ENCODE measurements at places on chromosomes 3 and 15. TPM values are rescaled to one million over a fixed set of nuclear protein-coding genes. Genes with fewer than 3 reads are reported as not detected.

DNA sequence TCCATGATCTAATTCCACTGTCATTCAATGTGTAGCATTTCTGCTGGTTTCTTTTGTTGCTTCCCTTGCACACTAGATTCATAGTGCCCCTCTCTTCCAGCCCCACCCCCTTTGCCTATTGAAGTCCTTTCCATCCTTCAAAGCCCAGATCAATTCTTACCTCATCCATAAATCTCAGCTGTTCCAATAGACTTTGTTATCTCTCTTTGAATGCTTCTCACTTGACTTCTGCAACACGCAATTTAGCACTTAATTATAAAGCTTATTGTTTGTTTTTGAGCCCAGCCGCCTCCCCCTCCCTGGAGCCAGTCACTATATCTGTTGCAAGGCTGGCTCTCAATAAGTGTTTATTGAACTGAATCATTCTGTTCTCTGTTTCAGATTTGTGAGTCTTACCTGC, 174.6 kb upstream of the TBL1XR1 start:
- H3K4me1 ChIP-seq = peaks cover 4% of the 10 kb centered on the region
- no peak overlapping the region for H3K27ac ChIP-seq
- no peak overlapping the region for H3K4me3 ChIP-seq
- H3K27me3 ChIP-seq = no peaks in the 10 kb centered on the region

DNA sequence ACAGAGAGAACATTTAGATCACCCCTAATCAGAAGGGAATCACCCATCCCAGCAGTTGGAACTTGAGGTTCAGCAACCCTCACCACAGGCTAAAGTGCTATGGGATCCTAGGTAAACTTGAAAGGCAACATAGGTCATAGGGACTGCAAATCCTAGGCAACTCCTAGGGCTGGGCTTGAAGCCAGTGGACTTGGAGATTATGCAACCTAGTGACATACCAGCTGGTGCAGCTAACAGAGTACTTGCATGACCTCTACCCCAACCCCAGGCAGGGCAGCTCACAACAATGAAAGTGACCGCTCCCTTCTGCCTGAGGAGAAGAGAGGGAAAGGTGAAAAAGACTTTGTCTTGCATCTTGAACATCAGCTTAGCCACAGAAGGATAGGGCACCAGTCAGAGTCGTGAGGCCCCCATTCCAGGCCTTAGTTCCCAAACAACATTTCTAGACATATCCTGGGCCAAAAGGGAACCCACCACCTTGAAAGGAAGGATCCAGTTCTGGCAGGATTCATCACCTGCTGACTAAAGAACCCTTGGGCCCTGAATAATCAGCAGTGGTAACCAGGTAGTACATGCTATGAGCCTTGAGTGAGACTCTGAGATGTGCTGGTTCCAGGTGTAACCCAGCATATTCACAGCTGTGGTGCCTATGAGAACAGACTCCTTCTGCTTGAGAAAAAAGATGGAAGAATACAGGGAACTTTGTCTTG, 37.6 kb upstream of the FBN1 start:
- no peak overlapping the region for H3K4me3 ChIP-seq
- peaks cover 4% of the 10 kb centered on the region for H3K36me3 ChIP-seq
- no peak overlapping the region for H3K27ac ChIP-seq

DNA sequence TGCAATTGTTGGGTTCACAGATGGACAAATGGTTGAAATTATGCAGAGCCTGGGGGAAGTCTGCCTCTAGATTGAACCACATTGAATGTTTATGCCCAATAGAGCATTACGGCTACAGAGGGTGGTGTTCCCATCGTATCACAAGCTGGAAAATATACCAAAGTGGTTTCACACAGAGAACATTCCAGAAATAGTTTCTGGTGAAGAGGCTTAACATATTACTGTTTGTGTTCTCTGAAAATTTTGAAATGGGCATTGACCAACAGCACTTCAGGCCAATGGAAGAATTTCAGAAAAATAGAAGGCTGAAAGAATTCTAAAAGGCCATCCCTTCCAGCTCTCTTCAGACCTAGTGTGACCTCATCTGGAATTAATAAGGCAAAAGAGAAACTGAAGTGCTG, 203.9 kb downstream of the NEK10 start:
- no peaks in the 10 kb centered on the region for H3K4me1 ChIP-seq
- no peak overlapping the region for H3K27ac ChIP-seq
- H3K36me3 ChIP-seq = no peaks in the 10 kb centered on the region
- no peaks in the 10 kb centered on the region for H3K27me3 ChIP-seq
- no peak overlapping the region for H3K4me3 ChIP-seq

- no peak overlapping the region for H3K4me3 ChIP-seq
- DNase-seq = no peak
- H3K27me3 ChIP-seq = no peaks in the 10 kb centered on the region
- H3K27ac ChIP-seq = no peak overlapping the region
Measured at GRCh38 chr3:4322635-4323034, 19.5 kb downstream of the SETMAR start.

DNA sequence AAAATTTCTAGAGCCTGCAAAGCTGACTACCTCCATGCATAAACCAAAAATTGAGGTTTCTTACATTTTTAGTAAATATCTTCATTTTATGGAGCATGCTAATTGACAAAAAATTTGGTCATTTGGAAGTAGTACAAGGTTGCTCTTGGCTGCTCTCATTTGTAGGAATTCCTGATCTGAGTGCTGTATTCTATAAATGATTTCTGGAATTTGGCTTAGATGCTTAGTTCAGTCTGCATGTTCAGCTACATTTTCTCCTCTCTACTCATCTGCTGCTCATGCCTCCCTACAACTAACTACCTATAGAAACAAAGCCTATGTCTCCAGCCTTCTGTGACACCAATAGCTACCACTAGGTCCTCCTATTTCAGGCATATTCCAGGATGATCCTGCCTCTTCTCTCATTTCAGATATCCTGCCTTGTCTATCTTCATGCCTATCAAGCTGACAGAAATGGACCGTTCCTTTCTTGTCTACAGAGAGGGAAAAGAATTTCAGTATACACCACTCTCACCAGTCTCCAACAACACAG, 901.1 kb downstream of the TBL1XR1 start:
- H3K4me3 ChIP-seq = no peak overlapping the region
- H3K36me3 ChIP-seq = no peaks in the 10 kb centered on the region
- H3K27me3 ChIP-seq = no peaks in the 10 kb centered on the region
- no peak overlapping the region for H3K27ac ChIP-seq
- no peaks in the 10 kb centered on the region for H3K4me1 ChIP-seq

DNA sequence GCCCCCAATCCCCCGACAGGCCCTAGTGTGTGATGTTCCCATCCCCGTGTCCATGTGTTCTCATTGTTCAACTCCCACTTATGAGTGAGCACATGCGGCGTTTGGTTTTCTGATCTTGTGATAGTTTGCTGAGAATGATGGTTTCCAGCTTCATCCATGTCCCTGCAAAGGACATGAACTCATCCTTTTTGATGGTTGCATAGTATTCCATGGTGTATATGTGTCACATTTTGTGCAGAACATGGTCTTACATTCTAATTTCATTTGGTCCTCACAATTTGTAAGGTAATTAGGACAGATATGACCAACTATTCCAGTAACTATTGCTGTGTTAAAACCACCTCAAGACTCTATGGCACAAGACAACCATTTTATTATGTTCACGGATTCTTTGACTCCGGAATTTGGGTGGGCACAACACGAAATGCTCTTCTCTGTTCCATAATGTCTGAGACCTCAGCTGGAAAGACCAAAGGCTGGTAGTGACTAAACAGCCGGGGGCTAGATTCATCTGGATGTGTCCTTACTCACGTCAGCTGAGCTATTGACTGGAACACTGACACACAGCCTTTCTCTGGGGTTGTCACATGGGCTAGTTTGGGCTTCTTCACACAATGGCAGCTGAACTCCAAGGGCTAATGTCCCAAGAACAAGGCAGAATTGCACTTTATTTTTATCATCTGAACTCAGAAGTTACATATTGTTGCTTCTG, 13.6 kb upstream of the GLCE start:
- H3K36me3 ChIP-seq = no peaks in the 10 kb centered on the region
- no peak for DNase-seq
- no peak overlapping the region for H3K27ac ChIP-seq
- peaks cover 68% of the 10 kb centered on the region for H3K27me3 ChIP-seq
- no peak overlapping the region for H3K4me3 ChIP-seq
- H3K4me1 ChIP-seq = no peaks in the 10 kb centered on the region

GRCh38 chr3:127589600-127590281, 792 bp downstream of the TPRA1 start:
- H3K27me3 ChIP-seq = no peaks in the 10 kb centered on the region
- peak overlapping the region; percentile 70 for H3K27ac ChIP-seq
- DNase-seq = peak; percentile 23
- H3K36me3 ChIP-seq = no peaks in the 10 kb centered on the region
- H3K4me3 ChIP-seq = peak overlapping the region; percentile 91

DNA sequence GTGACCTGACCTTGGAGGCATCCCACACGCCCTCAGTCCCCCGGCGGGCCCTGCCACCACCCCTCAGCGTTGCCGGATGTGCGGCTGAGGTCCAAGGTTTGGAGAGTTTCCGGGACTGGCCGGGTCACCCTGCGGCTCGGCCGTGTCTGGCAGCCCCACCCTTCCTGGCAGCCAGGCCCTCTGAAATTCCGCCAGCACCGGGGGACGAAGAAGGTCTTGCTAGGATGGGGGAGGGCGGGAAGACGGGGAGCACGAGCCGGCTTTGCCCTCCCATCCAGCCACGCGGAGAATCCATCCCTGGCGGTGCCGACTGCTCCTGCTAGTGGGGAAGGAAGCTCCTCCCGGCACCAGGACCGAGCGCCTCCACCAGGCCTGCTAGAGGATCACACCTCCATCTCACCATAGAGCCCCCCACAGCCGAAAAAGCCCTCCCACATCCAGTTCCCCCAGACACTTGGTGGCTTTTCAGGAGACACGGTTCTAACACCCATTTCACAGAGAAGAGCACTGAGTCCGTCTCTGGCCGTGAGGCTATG, 81.5 kb downstream of the CPN2 start:
- peaks cover 7% of the 10 kb centered on the region for H3K27me3 ChIP-seq
- no peak for DNase-seq
- H3K4me1 ChIP-seq = no peaks in the 10 kb centered on the region
- no peaks in the 10 kb centered on the region for H3K36me3 ChIP-seq
- H3K4me3 ChIP-seq = no peak overlapping the region

GRCh38 chr3:143363276-143363675, 243.7 kb downstream of the CHST2 start:
- no peaks in the 10 kb centered on the region for H3K36me3 ChIP-seq
- H3K4me3 ChIP-seq = peak overlapping the region; percentile 7
- peak overlapping the region; percentile 55 for H3K27ac ChIP-seq
- peaks cover 23% of the 10 kb centered on the region for H3K4me1 ChIP-seq
- no peaks in the 10 kb centered on the region for H3K27me3 ChIP-seq

DNA sequence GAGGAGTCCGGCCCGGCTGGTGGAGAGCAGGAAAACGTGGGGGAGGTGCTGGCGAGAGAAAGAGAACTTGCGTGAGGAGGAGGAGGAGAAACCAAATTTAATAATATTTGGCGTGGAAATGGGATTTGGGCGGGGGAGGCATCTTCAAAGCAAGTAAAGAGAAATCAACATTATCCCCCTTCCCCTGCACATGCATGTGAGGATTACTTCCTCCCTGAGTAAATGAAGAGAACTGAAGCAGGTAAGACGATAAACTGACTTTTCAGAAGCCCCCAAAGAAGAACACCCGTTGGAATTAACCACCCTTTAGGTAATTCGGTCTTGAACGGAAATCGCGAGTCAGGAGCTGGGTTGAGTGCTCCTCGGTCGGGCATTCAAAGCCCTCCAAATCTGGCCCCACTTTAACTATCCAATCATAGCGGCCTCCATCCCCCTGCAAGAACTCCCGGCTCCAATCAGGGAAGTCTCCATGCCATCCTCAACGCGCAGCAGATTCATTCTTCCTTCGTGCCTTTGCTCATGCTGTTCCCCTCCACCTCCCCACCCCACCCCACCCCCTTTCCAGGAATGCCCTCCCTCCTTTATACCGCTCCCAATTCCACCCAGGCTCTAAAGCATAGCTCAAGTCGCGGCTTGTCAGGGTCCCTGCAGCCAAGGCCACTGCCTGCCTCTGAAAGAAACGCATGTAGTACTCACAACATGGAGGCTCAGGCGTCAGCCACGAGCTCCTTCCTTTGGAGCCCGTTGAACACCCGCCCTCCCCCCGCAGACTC, 545 bp upstream of the RFX7 start:
- no peaks in the 10 kb centered on the region for H3K27me3 ChIP-seq
- peak overlapping the region; percentile 90 for H3K27ac ChIP-seq
- H3K4me3 ChIP-seq = peak overlapping the region; percentile 89
- H3K4me1 ChIP-seq = peaks cover 47% of the 10 kb centered on the region
- DNase-seq = peak; percentile 19
- peaks cover 8% of the 10 kb centered on the region for H3K36me3 ChIP-seq

- no peak for DNase-seq
- H3K36me3 ChIP-seq = peaks cover 2% of the 10 kb centered on the region
- H3K27ac ChIP-seq = no peak overlapping the region
Measured at GRCh38 chr3:128684986-128685726, 34.5 kb upstream of the RPN1 start.

DNA sequence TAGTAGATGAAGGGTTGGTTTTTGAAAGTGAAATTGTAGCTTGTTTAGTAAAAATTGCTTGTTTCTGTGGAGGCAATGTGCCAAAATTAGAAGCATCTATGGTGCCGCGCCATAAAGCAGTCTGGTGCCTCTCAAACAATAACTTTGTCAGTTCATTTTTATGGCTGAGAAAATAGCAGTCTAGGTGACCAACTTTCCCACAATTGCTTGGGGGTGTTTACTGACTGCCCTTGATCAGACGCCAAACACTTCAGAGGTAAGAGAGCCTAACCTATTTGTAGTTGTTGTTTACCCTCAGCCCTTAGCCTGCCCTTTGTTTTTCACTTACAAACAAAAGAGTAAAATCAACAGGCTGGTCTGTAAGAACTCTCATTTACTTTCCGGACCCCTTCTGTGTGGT, 174.5 kb downstream of the FNDC3B start:
- no peak overlapping the region for H3K4me3 ChIP-seq
- H3K27ac ChIP-seq = no peak overlapping the region
- H3K36me3 ChIP-seq = no peaks in the 10 kb centered on the region
- DNase-seq = no peak

DNA sequence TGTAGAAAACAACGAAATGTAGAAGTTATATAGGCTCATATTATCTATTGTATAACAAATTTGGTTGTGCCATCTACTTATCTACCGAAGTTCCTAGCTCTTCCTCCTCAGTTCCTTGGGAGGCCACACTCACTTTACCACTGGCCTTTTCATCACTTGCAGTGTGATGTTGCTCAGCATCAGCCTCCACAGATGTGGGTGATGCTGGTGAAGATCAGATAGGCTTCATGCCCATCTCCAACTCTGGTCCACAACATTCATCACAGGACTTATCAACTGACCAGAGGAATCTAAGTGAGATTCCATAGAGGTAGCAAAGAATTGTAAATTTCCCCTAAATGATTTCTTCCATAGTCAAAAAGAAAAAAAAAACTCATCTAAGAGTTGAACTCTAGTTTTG, 8.4 kb downstream of the CD200 start:
- H3K36me3 ChIP-seq = peaks cover 36% of the 10 kb centered on the region
- peak overlapping the region; percentile 30 for H3K4me3 ChIP-seq
- DNase-seq = no peak

GRCh38 chr3:129620828-129621559, 14.5 kb upstream of the PLXND1 start:
- no peaks in the 10 kb centered on the region for H3K36me3 ChIP-seq
- no peak overlapping the region for H3K27ac ChIP-seq
- H3K4me3 ChIP-seq = no peak overlapping the region
- H3K27me3 ChIP-seq = no peaks in the 10 kb centered on the region

- no peaks in the 10 kb centered on the region for H3K27me3 ChIP-seq
- H3K27ac ChIP-seq = no peak overlapping the region
- peaks cover 7% of the 10 kb centered on the region for H3K36me3 ChIP-seq
- H3K4me1 ChIP-seq = no peaks in the 10 kb centered on the region
- no peak for DNase-seq
Measured at GRCh38 chr3:67832817-67833216, 178.4 kb upstream of the SUCLG2 start.

CEMIP gene
- total RNA-seq = 0.09 TPM

CPNE9 gene
- total RNA-seq = 0.77 TPM

PIERCE2 gene
- total RNA-seq = not detected

ZDHHC19 gene
- total RNA-seq = not detected

GATA2 gene
- total RNA-seq = 2.9 TPM

ACVR2B gene
- 9.1 TPM for total RNA-seq

TMCO5A gene
- total RNA-seq = not detected

DIS3L gene
- 31.5 TPM for total RNA-seq

All from activated T-cell treated with anti-CD3 and anti-CD28 coated beads, Interleukin-2, amount 50 U/mL, for 72 hours (primary cell).